Ascending aorta (tissue), 2 donors: ENCODE measurements at places on chromosomes 1 and 21.

GRCh38 chr1:212020975-212021374, 14.4 kb downstream of the INTS7 start:
- DNase-seq, result no peak

GRCh38 chr1:45850017-45850416, 46.6 kb downstream of the MAST2 start:
- DNase-seq, result no peak

- DNase-seq, result no peak
Observed at GRCh38 chr1:107525145-107525544, 384.3 kb downstream of the NTNG1 start.

DNA sequence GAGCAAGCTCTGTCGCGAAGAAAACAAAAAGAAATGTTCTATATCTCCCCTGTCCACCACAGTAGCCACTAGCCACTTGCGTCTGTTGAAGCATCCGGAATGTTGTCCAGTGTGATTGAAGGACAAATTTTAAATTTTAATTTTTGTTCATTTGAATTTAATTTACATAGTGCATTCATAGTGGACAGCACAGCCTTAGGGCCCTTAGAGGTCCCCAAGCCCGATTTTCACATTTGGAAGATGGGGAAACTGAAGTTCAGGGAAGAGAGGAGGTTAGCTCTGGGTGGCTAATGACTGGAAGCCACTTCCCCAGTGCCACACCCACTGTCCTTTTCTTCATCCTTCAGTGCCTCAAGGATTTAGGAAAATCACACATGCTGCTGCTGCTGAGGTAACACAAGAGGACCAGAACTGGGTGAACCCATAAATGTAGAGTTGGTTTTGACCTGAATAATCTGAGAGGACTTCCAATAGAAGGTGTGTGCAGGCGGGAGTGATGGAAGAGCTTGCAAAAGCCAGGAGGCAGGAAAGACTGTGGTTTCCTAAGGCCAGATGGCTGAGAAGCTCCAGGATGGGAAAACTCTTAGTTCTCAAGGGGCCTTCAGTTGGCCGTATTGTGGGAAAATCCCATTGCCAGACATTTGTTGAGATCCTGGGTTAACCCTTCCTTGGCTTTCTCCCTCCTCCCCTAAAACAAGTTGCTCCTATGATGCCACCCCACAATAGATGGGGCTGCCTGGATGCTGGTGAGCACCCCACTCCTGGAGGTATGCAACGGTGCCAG, 49.5 kb downstream of the TRIM11 start:
- no peak for DNase-seq

- no peak for DNase-seq
Observed at GRCh38 chr1:153919876-153920852, 2.6 kb downstream of the GATAD2B start.

DNA sequence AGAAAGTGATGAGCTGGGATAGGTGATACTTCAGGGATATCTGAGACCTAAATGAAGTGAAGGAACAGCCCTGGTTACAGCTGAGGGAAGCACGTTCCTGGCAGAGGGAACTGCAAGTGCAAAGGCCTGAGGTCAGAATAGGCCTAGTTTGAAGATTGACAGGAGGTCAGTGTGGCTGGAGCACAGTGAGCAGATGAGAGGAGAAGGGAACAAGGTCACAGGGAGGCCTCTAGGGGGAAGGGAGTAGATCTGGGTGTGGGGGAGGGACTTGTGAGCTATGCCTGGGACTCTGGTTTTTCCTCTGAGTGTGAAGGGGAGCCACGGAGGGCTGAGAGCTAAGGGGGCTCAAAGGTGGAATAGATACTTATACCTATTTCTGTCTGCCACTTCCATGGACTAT, 736.4 kb downstream of the MATN1 start:
- DNase-seq, result no peak

DNA sequence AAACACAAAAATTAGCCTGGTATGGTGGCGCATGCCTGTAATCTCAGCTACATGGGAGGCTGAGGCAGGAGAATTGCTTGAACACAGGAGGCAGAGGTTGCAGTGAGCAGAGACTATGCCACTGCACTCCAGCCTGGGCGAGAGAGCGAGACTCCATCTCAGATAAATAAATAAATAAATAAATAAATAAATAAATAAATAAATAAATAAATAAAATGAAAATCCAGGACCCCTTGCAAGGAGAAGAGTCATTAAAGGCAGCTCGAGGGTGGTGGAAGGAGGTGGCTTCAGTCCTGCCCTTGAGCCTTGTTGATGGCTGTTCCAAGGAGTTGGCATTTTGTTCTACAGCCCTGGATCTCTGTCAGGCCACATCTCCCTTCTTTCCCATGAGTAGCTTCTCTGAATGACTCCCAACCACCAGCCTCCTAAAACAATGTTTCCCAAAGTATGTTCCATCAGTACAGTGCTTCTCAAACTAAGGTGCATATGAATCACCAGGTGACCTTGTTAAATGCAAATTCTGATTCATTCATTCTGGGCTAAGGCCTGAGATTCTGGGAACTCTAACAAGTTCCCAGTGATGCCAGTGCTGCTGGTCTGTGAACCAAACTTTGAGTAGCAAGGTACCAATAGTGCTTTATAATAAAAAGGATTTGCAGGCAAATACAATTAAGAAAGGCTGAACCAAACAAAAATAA, 99.0 kb downstream of the KCNN3 start:
- DNase-seq, result peak; percentile 13
